ENCODE measurements at places on chromosomes 2 and 18.

GRCh38 chr2:158998551-158999248 is 30.3 kb downstream of the TANC1 start:
- DNase-seq: no peak

DNA sequence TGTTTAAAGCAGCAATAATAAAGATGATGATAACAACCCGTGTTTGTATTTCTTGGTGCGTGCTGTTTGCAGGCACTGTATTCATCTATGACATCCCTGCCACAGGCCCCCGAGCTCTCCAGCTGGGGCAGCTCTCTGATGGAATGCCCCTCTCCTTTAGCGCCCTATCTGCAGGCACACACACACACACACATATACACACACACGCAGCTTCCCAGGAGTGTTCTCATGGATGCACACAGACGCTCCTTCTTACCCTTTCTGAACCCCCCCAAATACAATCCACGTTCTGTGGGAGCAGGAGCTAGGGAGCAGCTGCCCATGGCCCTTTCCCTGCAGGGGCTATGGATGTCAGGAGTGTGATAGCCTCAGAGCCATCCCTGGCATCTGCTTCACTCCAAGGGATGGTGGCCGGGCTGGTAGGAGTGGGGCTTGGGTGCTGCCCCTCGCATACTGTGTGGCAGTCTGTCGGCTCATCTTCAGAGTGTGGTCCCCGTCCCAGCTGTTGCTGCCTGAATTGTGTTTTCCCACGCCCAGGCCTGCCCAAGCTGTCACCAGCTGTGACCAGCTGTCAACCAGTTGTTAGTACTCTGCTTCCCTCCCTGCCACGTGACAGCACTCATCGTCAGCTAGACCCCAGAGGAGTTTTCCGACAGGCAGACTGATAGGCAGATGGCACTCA is 50.8 kb upstream of the MYCN start:
- DNase-seq: no peak

- DNase-seq: peak; percentile 83
Observed at GRCh38 chr2:196233021-196233804, 61.8 kb upstream of the STK17B start.

- no peak for DNase-seq
Observed at GRCh38 chr18:58049000-58049688, 5.1 kb downstream of the NEDD4L start.

DNA sequence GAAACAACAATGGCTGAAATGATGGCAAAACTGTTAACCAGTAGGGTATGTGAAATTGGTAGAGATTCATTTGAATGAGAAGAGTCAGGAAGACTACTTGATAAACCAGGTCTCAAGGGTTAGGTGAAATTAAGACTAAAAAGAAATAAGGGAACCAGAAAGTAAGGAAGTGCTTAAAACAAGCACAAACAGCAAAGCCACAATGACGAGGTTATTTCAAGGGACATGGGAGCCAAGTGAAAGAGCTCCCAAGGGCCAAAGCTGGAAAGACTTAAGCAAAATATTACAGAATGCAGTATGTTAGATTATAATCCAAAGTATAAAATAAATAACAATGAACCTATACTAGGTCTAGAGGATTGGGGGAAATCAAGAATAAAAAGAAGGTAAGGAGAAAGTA is 19.3 kb upstream of the CD302 start:
- no peak for DNase-seq

DNA sequence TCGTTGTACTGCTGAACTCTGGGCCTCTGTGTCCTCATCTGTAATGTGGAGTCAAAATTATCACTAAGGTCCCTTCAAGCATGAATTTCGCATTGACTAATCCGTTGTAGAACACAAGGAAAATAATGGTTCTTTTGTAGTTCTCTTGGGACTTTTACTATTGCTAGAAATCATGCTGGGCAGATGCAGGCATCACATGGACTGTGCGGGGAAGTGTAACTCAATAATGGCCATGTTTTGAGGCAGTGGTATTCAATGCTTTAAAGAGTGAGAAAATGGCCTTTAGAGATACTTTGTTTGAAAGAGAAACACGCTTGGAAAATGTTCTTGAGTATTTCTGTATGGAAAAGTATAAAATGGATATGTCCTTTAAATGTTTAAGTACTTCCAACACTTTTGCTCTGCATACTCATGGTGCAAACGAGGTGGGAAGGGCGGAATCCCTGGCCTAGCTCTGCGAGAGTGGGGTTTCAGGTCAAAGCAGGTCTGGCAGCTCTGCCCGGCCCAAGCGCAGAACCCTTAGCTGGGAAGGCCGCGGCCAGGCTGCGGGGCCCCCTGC is 117.3 kb upstream of the MSTN start:
- DNase-seq: no peak

DNA sequence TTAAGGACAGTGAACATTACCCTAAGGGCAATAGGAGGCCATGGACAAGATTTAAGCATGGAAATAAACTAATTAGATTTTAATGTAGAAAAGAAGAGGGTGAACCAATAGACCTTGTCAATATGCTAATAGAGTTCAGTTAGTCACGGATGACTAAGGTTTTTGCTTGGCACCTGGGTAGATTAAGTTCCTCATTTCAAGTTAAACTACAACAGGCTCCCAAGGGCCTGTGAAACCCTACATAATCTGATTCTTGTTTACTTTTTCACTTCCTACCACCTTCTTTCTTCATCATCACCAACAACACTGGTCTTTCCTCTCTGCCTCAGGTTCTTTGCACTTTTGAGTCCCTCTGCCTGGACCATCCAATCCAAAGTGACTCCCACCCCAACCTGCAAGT is 14.8 kb downstream of the SP110 start:
- no peak for DNase-seq

Data from HS-5 (cell line).